ENCODE measurements at places on chromosomes 4 and X.

GRCh38 chr4:80422727-80423404 lies 87.3 kb downstream of the CFAP299 start:
- DNase-seq, result no peak

DNA sequence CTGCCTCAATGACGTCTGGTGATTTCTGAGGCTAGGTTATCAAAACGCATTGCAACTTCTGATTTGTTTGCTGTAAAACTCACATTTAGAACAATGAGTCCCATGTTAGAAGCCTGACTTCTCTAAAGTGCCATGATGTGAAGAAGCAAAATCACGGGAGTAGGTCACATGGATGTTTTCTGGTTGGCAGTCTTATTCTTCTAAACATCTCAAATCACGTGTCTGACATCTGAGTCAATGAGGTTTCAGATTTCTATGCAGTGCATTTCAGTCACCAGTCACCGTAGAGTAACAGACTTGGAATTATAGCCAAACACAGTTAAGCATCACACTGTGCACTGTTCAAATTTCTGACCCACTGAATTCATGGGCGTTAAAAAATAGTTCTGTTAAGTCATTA lies 482.1 kb downstream of the TMA16 start:
- no peak for DNase-seq

GRCh38 chrX:3346501-3347259 lies at the start of gene MXRA5:
Gene MXRA5, minus strand, starts transcription at chrX:3346652. Its CDS starts 2,819 bp downstream, at chrX:3343833.
- no peak for DNase-seq

DNA sequence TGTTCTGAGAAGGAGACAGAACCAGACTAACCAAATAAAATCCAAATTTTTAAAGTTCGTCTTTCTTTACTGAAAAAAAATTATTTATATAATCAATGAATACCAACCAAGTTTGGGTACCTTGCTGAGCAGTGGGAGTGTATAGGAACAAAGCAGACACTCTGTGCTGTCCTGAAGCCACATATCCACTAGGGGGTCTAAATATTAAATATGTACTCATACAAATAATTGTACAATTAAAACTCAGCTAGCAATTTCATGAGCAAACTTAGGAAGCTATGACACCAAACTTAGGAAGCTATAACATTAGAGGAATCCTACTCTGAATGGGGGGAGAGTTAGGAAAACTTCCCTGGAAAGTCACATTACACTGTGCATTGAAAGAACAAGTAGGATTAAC lies 582.0 kb upstream of the EPHA5 start:
- no peak for DNase-seq

- DNase-seq, result no peak
These were observed 183.0 kb downstream of the LDB2 start for GRCh38 chr4:16715482-16715881.

DNA sequence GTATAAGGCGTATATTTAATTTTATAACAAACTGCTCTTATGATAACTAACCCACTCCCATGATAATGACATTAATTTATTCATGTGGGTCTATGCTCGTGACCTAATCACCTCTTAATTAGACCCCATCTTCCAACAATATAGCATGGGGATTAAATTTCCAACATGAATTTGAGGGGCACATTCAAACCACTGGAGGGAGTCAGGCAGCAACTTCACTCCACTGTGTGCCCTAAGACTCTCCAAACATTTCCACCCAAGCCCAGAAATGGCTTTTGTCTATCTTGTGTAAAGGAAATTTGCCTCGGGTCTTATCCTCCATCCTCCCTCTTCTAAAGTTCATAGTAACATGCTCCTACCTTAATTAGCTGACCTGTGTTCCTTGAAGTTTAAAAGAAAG lies 616.1 kb upstream of the CPEB2 start:
- DNase-seq, result no peak

DNA sequence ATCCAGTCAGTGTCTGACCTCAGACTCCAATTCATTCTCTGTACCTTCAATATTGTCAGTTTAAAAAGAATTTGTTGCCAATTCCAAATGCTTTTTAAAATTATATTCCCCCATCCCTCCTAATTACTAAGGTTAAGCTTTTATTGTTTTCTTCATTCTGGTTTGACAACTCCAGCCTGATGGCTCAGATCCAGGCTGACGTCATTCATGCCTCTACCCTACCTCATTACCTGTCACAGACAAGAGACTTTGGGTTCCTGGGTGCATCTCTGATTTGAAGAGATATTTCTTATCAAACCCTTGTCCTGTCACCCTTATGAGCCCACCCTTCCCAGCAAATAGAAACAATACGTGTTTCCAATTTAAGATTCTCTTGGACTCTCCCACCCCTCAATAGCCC lies 300.2 kb upstream of the CLNK start:
- DNase-seq, result no peak

DNA sequence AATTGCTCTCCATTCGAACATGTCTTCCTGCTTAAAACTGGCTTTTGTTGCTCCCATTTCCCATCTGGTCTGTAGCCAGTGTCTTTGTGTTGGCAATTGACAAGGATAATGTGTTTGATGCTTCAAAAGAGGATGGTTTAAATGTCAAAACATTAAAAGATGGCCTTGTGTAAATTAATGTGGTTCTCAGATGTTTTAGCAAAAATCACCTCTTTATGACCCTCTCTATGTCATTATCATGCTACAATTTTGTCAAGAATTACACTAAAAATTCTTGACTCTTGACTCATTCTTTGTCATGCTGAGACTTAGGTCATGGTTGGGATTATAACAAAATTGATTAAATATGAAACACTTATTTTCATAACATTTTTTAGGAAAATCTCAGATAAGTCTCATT lies 47.4 kb downstream of the TMEM131L start:
- peak; percentile 61 for DNase-seq

- DNase-seq, result no peak
These were observed 9.6 kb upstream of the IL13RA1 start for GRCh38 chrX:118717678-118718391.

DNA sequence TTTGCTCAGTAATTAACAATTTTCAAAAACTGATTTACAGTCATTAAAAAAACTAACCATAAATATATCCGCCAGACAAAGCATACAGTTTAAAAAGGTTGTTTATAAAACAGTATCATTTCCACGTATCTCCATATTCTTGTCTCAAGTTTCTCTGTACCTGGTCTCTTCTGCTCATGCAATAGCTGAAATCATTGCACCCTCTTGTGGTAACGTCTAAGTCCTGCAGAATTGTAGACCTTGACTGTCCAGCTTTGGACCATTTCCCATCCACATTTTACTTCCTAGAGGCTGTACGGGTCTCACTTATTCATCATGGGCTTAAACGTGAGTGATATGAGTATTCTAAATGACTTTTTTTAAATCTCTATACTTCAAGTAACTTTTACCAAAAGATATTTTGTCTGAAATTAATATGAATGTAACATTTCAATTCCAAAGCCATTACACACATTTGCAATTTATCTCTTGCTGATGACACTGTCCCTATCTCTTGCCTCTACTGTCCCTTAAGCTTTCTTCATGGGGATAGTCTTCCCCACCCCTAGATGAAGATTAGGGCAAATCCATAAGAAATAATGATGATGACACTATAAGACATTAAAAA lies 118.5 kb downstream of the BTC start:
- peak; percentile 69 for DNase-seq

GRCh38 chr4:81375745-81376144 lies 96.0 kb downstream of the RASGEF1B start:
- DNase-seq, result no peak

DNA sequence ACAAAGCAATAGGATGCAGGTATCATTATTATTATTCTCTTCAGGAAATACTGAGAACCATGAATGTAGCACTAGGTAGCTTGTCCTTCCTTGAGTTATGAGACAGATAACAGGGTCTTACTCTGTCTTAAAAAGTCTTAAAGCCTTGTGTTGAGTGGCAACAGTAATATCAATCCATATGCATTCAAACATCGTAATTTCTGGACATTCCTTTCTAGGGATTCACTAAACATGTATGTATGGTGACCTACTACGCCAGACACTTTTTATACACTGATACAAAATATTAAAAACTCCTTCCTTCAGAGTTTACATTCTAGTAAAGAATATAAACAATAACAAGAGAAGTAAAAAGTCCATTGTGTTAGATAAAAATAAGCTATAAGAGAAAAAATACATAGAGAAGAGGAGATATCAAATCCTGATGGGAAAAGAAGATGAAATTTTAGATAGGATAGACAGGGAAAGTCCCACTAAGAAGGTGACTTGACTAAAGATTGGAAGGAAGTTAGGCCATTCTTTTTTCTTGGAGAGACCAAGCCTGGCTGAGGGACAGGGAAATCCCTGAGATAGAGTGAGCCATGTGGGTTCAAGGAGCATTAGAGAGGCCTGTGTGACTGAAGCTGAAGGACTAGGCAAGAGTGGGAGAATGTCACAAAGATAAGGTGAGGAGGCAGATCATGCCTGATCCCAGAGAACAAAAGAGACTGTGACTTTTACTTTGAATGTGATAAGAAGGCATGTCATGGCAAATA lies 5.0 kb upstream of the DDX60L start:
- DNase-seq, result no peak

DNA sequence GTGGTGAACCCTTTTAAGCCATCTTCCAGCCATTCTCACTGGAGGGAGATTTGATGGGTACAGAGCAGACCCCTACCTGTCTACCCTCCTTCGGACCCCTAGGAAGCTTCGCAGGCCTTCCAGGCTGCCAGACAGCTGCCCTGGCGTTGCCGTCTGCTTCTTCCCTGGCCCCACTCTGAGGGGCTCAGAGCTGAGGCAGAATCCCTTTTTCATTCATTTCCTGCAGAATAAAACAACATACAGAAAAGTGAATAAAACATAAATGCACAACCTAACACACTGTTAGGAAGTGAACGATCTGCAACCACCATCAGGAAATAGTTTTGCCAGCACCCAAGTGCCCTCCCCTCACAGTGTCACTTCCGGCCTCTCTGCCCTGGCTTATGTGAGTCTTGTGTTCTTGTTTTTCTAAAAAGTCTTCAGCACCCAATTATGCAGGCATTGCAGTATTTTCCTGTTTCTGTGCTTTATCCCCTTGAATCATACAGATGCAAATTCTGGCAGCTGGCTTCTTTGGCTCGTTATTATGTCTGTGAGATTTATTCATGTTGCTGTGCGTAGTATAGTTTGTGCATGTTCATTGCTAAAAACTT lies 5.6 kb upstream of the ADD1 start:
- DNase-seq, result no peak

- no peak for DNase-seq
These were observed 78.0 kb upstream of the CPEB2 start for GRCh38 chr4:14924076-14924811.

- no peak for DNase-seq
These were observed 9.1 kb upstream of the VCX3B start for GRCh38 chrX:8455557-8455956.

DNA sequence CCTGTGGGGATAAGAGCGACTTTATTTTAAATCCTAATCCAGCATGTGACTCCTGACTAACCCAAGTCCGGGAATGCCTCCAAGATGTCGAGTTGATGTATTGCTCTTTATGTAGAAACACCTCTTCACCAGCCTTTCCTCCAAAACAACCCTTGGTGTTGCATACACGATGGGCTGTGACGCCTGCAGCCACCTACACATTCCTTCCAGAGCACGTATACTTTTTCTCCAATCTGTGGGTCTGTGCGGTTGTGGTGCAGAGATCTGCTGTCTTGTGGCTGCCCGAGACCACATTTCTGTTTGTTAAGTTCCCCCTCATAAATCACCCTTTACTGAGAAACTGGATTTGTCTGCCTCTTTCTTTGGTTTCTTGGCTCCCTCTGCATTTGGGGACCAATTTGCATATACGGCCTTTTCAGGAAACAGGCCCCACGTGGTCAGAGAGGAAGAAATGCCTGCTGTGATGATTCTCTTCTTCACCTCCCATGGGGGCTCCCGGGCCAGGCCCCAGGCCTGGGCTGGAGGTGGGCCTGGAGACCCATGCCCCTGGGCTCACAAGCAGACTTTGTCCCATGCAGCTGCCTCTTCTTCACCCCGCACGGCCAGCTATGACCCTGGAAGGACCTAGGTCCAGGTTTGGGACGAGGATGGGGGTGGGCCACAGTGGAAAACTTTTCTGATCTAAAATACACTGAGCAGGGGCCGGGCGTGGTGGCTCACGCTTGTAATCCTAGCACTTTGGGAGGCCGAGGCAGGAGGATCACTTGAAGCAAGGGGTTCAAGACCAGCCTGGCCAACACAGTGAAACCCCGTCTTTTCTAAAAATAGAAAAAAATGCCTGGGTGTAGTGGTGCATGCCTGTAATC lies 21.4 kb upstream of the AFAP1 start:
- peak; percentile 100 for DNase-seq

- DNase-seq, result no peak
These were observed 44.3 kb downstream of the TBC1D9 start for GRCh38 chr4:140711910-140712309.

GRCh38 chrX:45847961-45848360 lies 647.3 kb upstream of the DIPK2B start:
- DNase-seq, result peak; percentile 48

GRCh38 chrX:97995834-97996233 lies 1112.1 kb downstream of the RPA4 start:
- no peak for DNase-seq

DNA sequence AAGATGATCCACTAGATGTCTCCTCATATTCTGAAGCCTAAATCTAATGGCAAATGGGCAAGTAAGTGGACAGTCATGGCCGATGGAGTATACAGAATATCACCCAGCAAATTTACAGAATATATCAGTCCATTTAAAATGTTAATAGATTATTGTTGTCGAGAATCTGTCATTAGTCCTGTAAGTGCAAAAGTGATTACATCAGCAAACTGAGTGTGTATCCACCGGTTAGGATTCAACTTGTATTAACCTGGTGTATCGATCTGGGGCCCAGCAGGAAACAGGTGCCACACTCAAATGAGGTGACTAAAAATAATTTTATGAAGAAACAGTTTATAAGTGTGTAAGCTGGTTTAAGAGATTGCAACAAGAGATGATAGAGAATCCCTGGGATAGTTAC lies 367.9 kb upstream of the FAM47C start:
- no peak for DNase-seq

Measured in M059J (cell line).